ENCODE measurements at places on chromosomes 7 and 10. TPM values are rescaled to one million over a fixed set of nuclear protein-coding genes. Genes with fewer than 3 reads are reported as not detected.

DNA sequence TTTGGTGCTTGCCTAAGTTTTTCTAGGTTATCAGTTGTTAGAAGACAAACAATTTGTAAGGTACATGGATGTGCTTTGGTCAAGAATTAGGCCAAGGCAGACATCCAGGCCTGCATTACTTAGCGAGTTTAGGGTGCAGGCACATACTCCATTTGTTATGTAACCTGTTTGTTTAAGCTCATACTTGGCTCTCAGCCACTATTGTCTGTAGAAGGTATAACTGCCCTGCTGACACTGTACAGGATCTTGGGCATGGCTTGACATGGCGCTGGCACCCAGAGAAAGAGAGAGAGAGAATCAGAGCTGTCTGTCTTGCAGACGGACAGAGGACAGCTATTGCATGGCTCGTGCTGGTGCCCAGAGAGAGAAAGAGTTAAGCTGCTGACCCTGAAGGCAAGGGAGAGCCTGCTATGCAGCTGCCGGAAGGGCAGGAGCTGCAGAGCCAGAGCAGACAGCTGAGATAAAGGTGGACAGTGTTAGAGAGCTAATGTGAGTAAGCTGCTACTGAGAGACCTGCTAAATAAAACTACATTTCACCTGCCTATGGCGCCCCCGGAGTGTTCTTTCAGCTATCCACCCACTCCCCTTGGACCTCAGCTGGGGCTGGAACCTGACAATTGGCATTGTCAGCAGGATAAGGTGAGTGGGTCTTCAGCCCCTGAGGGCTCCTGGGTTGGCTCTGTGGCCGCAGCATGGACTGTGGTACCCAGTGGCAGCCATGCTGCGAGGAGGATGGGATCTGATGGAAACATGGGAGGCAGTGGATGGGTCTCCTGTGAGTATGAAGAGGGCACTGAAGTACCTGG is 120.9 kb upstream of the TMEM106B start:
- no peak overlapping the region for H3K4me3 ChIP-seq
- H3K4me1 ChIP-seq: no peaks in the 10 kb centered on the region
- DNase-seq: no peak
- H3K27me3 ChIP-seq: no peaks in the 10 kb centered on the region
- no peak overlapping the region for H3K27ac ChIP-seq

DNA sequence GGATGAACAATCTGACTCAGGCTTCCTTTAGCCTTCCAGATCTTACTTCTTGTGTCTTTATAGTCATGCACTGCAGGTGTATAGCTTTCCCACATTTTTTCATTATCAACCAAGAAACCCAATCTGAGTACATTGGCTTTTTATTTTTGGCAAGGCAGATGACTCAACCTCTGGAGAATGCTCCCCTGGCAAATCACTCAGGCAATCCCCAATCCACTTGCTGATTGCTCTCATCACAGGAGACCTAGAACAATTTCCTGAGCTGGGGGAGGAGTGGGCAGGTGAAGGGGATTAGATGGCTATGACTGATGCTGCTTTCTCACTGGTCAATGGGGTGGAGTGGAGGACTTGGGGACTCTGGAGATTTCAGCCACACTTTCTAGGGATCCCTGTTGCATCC is 134.4 kb downstream of the SLC16A9 start:
- no peak for DNase-seq
- H3K27ac ChIP-seq: no peak overlapping the region
- H3K36me3 ChIP-seq: no peaks in the 10 kb centered on the region

- DNase-seq: no peak
- H3K4me3 ChIP-seq: no peak overlapping the region
- no peaks in the 10 kb centered on the region for H3K4me1 ChIP-seq
- no peaks in the 10 kb centered on the region for H3K36me3 ChIP-seq
- H3K27me3 ChIP-seq: no peaks in the 10 kb centered on the region
- no peak overlapping the region for H3K27ac ChIP-seq
These were observed 573.0 kb upstream of the PCDH15 start for GRCh38 chr10:55374060-55374459.

BRAF gene
- total RNA-seq: 20.9 TPM

TMEM176A gene
- total RNA-seq: 159 TPM

GRCh38 chr10:6115824-6116350 is 27.1 kb downstream of the RBM17 start:
- no peak overlapping the region for H3K4me3 ChIP-seq
- no peak overlapping the region for H3K27ac ChIP-seq
- H3K27me3 ChIP-seq: no peaks in the 10 kb centered on the region
- no peaks in the 10 kb centered on the region for H3K36me3 ChIP-seq
- H3K4me1 ChIP-seq: no peaks in the 10 kb centered on the region
- DNase-seq: no peak

DNA sequence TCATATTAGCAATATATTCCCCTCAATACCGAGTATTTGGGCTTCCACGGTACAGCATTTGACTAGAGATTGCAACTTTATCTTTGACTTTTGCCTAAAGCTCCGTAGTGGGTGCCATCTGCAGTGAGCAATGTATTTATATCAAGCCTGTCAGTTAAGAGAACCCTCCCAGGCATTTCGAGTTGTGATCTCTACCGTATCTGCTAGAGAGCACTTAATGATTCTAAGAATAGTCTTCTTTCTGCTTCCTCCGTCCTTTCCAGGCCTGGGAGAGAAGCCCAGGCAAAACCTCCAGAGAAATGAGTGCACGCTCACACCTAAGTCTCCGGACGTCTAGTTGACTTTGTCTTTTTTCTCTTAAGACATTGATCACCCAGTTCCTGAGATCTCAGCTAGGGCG is 210.6 kb downstream of the KLF6 start:
- no peak overlapping the region for H3K27ac ChIP-seq
- DNase-seq: no peak

DNA sequence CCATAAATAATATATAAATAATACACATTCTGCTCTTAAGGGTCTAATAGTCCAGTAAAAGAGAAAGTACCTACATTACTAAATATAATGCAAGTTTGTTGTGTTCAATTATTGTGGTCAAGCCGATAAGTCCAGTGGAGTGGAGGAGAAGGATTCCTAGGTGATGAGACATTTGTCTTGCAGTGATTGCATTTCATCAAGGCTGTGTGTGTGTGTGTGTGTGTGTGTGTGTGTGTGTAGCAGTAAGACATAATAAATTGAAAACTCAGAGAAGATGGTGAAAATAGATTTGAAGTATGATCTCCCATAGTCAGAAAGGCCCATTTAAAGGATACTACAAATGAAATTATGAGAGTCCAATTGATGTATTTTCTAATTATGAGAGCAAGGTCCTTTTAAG is 192.5 kb upstream of the SEMA3C start:
- no peaks in the 10 kb centered on the region for H3K27me3 ChIP-seq
- H3K27ac ChIP-seq: peak overlapping the region; percentile 57
- no peaks in the 10 kb centered on the region for H3K4me1 ChIP-seq
- H3K36me3 ChIP-seq: no peaks in the 10 kb centered on the region

DNA sequence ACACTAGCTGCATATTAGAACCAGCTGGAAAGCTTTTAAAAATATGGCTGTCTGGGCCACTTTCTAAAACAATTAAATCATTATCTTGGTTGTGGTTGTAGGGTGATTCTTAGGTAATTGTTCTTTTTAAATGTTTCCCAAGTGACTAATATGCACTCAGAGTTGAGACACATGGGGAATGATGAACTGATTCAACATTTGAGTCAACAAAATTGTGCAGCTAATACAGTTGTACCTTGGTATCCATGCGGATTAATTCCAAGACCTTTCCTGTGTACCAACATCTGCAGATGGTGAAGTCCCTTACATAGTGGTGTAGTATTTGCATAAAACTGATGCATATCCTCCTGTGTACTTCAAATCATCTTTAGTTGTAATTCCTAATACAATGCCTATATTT is 242.2 kb downstream of the ATRNL1 start:
- H3K4me1 ChIP-seq: no peaks in the 10 kb centered on the region
- H3K27ac ChIP-seq: no peak overlapping the region
- no peak for DNase-seq
- no peaks in the 10 kb centered on the region for H3K27me3 ChIP-seq
- H3K36me3 ChIP-seq: no peaks in the 10 kb centered on the region

KBTBD2 gene
- total RNA-seq: 31.8 TPM

GRCh38 chr7:35676211-35676610 is 18.7 kb downstream of the HERPUD2 start:
- no peaks in the 10 kb centered on the region for H3K27me3 ChIP-seq
- H3K27ac ChIP-seq: no peak overlapping the region
- DNase-seq: no peak
- H3K4me1 ChIP-seq: peaks cover under 1% of the 10 kb centered on the region
- H3K4me3 ChIP-seq: no peak overlapping the region
- no peaks in the 10 kb centered on the region for H3K36me3 ChIP-seq

GRCh38 chr10:129962872-129963640 is 1.0 kb downstream of the EBF3 start:
- H3K4me3 ChIP-seq: peak overlapping the region; percentile 13
- H3K4me1 ChIP-seq: peaks cover 48% of the 10 kb centered on the region

FXYD4 gene
- not detected for total RNA-seq

- DNase-seq: no peak
- H3K27me3 ChIP-seq: no peaks in the 10 kb centered on the region
- H3K27ac ChIP-seq: no peak overlapping the region
- no peaks in the 10 kb centered on the region for H3K36me3 ChIP-seq
- no peaks in the 10 kb centered on the region for H3K4me1 ChIP-seq
These were observed 143.2 kb upstream of the MGMT start for GRCh38 chr10:129323879-129324278.

FRAT2 gene
- 62.7 TPM for total RNA-seq

GRCh38 chr10:79189181-79189580 is 120.4 kb downstream of the ZMIZ1 start:
- no peak for DNase-seq
- no peak overlapping the region for H3K4me3 ChIP-seq
- H3K4me1 ChIP-seq: peaks cover 42% of the 10 kb centered on the region
- H3K27ac ChIP-seq: no peak overlapping the region

GRCh38 chr10:76962851-76963250 is 674.8 kb downstream of the KCNMA1 start:
- no peaks in the 10 kb centered on the region for H3K27me3 ChIP-seq
- H3K4me1 ChIP-seq: no peaks in the 10 kb centered on the region
- no peaks in the 10 kb centered on the region for H3K36me3 ChIP-seq
- H3K27ac ChIP-seq: peak overlapping the region; percentile 66

- H3K36me3 ChIP-seq: no peaks in the 10 kb centered on the region
- H3K4me3 ChIP-seq: no peak overlapping the region
- peak overlapping the region; percentile 21 for H3K27ac ChIP-seq
- H3K4me1 ChIP-seq: no peaks in the 10 kb centered on the region
- no peaks in the 10 kb centered on the region for H3K27me3 ChIP-seq
- no peak for DNase-seq
These were observed 68.1 kb upstream of the FOXK1 start for GRCh38 chr7:4613846-4614548.

DNA sequence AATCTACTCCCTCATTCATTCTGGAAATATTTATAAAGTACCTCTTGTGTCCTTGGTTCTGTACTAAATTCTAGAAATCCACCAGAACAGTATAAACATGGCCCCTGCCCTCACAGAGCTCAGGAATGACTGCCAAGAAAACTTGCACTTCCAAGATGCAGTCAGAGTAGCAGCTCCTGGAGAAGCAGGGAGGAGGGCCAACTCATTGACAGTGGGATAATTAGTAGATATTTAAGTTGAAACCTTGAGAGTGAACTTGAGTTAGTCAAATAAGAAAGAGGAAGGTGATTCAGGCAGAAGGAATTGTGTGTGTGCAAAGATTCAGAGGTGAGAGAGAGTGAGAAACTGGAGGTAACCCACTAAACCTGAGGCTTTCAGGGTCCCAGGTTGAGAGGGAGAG is 182.2 kb upstream of the INHBA start:
- no peak for DNase-seq
- H3K27me3 ChIP-seq: no peaks in the 10 kb centered on the region
- no peaks in the 10 kb centered on the region for H3K36me3 ChIP-seq
- H3K4me3 ChIP-seq: no peak overlapping the region
- H3K4me1 ChIP-seq: peaks cover 13% of the 10 kb centered on the region

DNA sequence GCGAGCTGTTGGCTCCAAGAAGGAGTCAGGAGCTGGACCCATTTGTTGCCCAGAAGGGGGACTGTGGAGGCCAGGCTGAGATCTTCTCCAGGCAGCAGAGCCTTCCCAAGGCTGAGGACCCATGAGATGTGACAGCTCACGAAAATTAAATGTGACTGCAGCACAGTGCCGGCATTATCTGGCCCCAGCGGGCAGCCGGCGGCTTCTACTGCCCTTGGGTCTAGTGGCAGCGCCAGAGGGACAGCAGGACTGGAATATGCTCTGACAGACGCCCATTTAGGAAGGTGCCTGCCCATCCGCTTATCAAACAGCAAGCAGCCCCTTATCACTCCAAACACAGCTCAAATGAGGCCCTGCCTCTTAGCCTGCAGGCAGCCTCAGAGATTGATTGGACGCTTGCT is 122.9 kb upstream of the LYZL2 start:
- H3K4me3 ChIP-seq: no peak overlapping the region
- no peak for DNase-seq
- no peak overlapping the region for H3K27ac ChIP-seq
- H3K4me1 ChIP-seq: peaks cover 3% of the 10 kb centered on the region
- H3K36me3 ChIP-seq: no peaks in the 10 kb centered on the region
- no peaks in the 10 kb centered on the region for H3K27me3 ChIP-seq

ZNF804B gene
- total RNA-seq: not detected

Measured in transverse colon (tissue), 4 donors.